Stimulated activated CD4-positive, alpha-beta T cell treated with anti-CD3 and anti-CD28 coated beads, Interleukin-2, amount 100 ng/mL, for 48 hours (primary cell): ENCODE measurements at places on chromosomes 11 and 22.

DNA sequence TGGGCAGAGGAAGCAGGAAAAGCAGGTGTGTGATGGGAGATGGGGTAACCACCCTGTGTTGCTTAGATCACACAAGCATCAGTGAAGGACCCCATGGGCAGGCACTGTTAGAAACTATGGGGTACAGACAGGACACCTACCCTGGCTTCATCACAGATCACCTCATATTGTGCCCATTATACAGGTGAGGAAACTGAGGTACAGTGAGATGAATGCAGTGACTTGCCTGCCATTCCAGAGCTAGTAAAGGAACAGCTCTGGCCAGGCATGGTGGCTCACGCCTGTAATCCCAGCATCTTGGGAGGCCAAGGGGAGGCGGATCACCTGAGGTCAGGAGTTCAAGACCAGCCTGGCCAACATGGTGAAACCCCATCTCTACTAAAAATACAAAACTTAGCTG lies 5.9 kb upstream of the MARK2 start:
- no peak for DNase-seq

DNA sequence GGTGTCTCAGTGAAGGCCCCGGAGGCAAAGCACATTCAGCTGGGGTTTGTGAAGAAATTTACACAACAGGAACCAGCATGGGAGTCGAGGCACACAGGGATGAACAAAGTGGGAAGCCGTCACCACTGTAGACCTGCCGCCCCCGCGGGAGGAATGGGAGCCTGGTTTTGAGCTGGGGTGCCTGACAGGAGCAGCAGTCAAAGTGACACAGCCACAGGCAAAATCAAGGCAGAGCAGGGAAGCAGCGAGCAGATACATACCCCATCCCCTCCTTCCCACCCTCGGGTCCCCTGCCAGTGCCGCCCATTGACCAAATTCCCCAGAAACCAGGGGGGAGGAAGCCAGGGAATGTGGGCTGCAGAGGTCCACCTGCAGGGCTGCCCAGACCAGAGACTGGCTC lies 20.8 kb downstream of the P2RX3 start:
- DNase-seq, result no peak

GRCh38 chr22:18024276-18024939 lies at the start of gene MICAL3:
Gene MICAL3 (minus strand): TSS chr22:18024561. CDS start chr22:17906812, 117,749 bp downstream.
- peak; percentile 63 for DNase-seq

GRCh38 chr11:134261626-134262488 lies 8.5 kb downstream of the ACAD8 start:
- no peak for DNase-seq

DNA sequence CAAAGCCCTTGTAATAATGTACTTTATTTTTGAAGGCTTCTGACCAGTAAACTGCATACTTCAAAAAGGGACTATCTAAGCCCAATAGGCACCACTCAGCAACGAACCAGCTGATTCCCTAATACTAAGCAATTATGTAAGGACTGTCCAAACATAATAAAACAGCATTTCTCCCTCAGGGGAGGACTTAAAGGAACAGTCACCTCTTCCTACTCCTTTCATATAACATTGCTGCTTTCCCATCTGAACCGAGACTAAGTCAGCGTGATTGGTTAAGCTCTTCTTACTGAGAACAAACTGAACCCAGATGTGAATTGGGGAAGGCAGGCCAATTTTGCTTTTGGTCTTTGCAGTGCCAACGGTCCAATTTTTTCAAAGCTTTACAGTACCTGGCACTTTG lies 420.0 kb downstream of the METTL15 start:
- DNase-seq, result no peak

DNA sequence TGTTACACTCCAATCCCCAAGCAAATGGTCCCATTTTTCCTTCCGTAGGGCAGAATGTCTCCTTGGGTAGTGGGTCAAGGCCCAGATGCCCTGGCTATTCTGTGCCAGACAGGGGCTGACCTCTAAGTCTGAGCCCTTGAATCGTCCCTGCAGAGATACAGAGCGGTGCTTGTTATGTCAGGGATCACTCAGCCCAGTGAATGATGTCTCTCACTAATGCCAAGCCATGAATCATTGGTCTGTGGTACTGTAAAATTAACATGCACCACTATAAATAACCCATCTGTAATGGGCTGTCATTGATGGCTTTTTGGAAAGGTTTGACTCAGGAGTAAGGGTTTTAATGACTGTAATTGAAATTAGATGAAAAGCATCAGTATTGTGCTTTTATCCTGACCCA lies 35.3 kb upstream of the KIRREL3 start:
- no peak for DNase-seq

DNA sequence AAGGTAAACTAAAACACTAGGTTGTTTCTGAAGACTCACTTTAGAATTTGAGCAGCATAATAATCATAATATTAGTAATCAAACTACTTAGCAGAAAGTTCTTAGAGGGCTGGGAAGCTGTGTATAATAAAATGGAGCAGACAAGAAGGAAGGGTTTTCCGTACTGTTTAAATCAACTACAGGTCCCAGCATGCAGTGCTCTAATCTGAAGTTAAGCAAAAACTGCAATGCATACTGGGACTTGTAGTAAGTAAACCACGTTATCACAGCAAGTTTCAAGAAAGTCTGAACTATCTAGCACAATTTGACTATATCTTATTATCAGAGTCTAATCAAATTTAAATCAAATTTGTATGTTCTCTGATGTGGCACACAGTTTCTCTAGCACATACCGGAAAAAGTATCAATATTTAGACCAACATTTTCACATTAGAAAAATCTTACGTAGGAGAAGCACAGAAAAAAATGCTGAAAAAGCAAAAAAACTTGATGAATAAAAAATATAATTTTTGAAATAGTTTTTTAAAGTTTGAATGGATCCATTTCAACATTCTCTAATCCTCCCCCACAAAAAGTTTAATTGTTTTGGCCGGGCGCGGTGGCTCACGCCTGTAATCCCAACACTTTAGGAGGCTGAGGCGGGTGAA lies 8.2 kb downstream of the PHF21A start:
- no peak for DNase-seq

GRCh38 chr11:48107188-48107704 lies 109.4 kb upstream of the OR4B1 start:
- DNase-seq, result peak; percentile 43

GRCh38 chr11:86681483-86681756 lies 9.0 kb upstream of the ME3 start:
- no peak for DNase-seq

DNA sequence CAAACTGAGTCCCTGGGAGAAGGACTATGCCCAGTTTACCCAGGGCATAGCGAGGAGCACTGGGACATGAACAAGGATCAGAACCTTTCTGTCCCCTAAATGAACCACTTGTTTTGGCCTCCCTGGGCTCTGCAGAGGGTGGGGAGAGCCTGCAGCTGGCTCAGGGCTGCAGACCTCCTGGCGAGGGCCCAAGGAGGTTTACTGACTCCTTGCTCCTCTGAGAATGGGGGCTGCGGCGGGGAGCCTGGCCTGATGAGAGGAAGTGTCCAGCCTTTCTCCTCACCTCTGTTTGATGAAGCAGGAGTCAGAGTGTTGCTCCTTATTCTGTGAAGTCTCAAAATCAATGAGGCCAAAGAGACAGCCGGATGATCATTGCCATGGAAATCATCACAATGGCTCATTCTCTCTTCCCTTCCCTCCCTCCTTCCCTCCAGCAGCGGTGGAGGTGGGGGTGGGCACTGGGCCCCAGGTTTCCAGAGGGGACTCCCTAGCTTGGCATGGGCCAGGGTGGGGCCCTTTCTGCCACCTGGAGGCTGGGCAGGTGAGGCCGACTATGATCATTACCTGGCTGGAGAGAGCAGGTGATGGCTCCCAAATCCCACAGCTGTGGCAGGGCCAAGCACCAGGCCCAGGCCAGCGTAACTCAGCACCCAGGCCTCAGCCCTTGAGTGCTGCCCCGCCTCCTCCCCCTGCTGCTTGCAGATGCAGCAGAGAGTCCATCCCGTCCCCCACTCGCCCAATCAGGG lies 169.7 kb downstream of the CEP164 start:
- no peak for DNase-seq

DNA sequence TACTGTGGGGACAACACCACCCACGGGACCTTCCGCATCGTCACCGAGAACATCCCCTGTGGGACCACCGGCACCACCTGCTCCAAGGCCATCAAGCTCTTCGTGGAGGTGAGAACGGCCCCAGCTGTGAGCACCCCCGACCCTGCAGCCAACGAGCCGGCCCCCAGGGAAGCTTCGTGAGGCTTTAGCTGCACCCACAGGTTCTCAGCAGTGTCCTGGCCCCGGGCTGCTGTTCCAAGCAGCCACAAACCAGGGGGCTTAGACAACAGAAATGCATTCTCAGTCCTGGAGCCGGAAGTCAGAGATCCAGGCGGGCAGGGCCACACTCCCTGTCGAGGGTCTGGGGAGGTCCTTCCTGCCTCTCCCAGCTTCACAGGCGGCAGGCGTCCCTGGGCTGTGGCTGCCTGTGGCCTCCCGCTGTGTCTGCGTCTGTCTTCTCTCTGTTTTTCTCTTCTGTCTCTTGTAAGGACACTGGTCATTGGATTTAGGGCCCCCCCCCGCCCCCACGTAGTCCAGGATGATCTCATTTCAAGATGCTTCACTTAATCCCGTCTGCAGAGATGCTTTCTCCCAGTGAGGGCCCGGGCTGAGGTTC lies 12.5 kb downstream of the MUC5B start:
- DNase-seq, result no peak

GRCh38 chr11:43268786-43269185 lies 43.0 kb upstream of the API5 start:
- no peak for DNase-seq

GRCh38 chr11:102267609-102268008 lies 49.7 kb upstream of the BIRC3 start:
- DNase-seq, result no peak

GRCh38 chr11:77397631-77398030 lies 76.3 kb downstream of the PAK1 start:
- no peak for DNase-seq

GRCh38 chr22:48267681-48268080 lies 1505.2 kb downstream of the TBC1D22A start:
- no peak for DNase-seq

- no peak for DNase-seq
Measured at GRCh38 chr22:16586170-16586569, 6.4 kb downstream of the CCT8L2 start.

- DNase-seq, result no peak
Measured at GRCh38 chr11:128182844-128183243, 404.5 kb downstream of the ETS1 start.

DNA sequence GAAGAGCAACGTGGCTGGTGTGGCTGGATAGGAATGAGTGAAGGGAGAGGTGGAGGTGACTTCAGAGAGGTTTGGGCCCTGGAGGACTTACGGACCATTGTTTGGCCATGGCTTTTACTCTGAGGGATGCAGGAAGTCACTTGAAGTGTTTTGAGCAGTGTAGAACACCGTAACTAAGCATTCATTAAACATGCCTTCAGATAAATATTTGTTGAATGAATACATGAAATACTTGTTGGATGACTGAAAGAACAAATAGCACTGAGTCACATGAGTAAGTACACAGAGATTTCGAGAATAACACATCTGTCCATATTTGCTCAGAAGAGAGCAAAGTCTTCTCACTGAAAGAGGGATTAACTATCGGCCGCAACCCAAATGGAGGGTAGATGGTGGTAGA lies 182.7 kb upstream of the SNX19 start:
- no peak for DNase-seq

GRCh38 chr11:110317516-110317932 lies 21.1 kb upstream of the RDX start:
- DNase-seq, result no peak

DNA sequence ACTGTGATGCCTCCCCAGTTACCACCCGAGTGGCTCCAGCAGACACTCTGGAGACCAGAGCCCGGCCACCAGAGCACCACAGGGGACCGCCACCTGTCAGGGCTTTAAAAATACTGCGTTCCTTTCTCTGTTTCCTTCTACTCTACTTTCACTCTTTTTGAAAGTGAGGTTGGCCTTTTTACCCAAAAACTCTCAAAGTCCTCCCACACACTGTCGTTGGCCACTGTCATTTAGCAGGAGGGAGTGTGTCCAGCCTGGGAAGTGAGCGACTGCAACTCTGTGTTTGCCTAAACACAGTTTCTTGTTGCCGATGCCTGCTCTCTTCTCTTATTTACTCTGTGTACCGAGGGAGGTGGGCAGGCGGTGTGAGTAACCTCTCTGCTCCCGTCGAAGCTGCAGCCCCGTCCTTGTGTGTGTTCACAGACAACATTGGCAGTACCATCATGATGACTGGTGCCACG lies 90.8 kb upstream of the CLDN5 start:
- DNase-seq, result no peak

DNA sequence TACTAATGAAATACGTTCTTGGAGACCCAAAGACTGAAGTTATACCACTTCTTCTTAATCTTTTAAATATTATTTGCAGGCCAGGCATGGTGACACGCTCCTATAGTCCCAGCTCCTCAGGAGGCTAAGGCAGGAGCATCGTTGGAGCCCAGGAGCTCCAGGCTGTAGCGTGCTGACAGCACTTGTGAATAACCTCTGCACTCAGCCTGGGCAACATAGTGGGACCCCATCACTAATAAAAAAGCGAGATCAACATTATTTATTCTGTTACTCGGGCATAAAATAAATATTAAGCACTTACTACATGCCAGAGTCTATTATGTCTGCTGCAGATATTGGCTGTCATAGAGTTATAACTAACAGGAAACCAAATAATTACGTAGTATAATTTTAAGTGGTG lies 720 bp upstream of the MED17 start:
- no peak for DNase-seq

GRCh38 chr11:128226106-128226716 lies 361.1 kb downstream of the ETS1 start:
- no peak for DNase-seq

GRCh38 chr22:31045900-31046538 lies 35.1 kb upstream of the SMTN start:
- no peak for DNase-seq

DNA sequence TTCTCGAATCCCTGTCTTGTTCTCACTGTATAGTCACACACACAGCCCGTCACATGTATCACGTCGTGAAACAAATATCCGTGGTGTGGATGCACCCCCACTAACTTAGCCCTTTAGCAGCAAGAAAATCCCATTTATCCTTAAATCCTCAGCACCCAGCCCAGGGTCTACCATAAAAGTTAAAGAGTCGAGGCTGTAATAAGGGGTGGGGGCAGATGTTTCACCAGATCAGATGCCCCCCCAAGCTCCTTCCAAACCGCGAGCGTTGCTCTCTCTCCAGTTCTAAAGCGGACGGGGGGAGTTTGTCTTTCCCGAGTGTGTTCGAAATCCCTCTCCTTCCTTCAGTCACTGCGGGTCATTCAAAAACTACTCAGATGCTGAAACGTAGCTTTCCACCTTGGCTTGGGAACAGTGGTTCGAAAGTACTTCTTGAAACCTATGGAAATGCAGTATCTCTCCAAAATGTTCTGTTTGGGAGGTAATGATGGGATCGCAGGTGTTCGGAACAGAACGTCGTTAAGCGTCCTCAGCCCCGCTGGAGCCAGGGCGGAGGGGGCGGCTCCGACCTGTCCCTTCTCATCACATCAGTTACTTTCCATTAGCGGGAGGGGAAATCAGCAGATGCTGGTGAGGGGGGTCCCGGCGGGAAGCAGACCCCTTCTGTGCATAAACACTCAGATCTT lies 156.2 kb downstream of the BRD1 start:
- DNase-seq, result no peak
